Heart left ventricle (tissue), 16 donors: ENCODE measurements at places on chromosomes 16 and 17. TPM values are rescaled to one million over a fixed set of nuclear protein-coding genes. Genes with fewer than 3 reads are reported as not detected.

P2RX5 gene
- 38.1 TPM for total RNA-seq

ANKS4B gene
- total RNA-seq: not detected

HBQ1 gene
- total RNA-seq: not detected

- no peak for DNase-seq
Measured at GRCh38 chr16:70440009-70440692, 1.3 kb upstream of the ST3GAL2 start.

CES5A gene
- not detected for total RNA-seq

DNA sequence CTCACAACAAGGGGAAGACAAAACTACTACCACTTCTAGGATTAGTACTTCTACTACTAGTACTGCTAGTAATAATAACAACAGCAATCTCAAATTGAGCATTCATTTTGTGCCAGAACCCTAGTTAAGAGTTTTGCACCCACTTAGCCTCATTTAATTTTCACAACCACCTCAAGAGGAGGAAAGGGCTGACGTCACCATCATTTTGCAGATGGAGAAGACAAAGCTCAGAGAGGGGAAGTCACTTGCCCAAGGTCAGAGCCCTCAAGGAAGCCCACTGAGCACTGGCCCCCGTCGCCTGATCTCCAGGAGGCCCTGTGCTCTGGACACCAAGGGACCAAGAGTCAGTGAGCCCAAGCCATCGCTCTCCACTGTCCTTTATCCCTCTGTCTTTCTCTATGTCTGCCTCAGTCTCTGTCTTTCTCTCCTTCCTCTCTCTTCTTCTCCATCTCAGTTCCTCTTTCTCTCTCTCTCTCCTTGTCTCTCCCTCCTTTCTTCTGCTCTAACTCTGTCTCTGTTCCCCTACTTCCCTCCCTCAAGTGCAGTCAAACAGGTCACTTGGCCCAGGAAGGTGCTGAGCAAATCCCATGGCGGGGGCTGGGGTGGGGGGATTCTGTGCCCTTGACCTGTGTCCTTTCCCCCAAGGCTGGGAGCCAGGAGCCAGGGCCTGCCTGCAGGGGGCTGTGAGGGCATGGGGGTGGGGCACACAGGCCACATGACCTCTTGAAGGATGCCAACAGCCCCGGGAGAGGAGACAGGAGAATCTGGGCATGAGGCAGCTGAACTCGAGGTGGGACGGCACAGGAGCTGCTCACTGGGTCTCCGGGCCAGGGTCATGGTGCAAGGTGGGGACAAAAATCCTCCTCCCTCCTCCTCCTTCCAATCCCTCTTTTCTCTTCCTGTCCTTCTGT lies 11.2 kb upstream of the NGFR start:
- DNase-seq: no peak
